ENCODE measurements at places on chromosomes 4 and X.

DNA sequence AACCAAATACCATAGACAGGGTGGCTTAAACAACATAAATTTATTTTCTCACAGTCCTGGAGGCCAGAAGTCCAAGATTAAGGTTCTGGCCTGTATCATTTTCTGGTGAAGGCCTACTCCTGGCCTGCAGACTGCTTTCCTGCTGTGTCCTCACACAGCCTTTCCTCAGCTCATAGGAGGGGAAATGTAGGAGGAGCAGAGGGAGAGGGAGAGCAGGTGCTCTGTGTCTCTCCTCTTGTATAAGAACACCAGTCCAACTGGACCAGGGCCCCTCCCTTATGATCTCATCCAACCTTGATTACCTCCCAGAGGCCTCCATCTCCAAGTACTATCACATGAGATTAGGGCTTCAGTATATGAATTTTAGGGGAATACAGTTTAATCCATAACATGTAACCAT is 34.3 kb downstream of the RAPGEF2 start:
- DNase-seq: no peak

DNA sequence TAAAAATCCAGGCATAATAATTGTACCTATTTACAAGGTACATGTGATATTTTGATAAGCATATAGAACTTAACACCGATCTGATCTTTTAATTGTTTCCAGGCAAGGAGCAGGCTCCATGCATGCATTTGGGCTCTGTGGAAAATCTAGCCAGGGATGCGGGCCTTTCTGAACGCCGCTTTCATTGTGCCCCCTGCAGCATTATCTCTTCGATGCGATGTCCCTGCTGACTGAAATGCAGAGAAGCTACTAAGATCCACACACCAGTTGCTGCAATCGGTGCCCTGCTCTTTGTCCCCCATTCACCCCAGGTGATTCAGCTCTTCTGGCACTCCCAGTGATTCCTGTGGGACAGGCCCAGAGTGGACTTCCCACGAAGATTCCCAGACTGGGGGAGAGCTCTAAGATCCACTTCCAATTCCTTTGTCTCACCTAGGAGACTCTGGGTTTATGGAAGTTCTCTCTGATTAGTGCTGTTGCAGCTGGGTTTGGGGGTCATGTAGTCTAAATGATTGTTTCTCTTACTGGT is 254.3 kb upstream of the AGA start:
- DNase-seq: no peak

GRCh38 chr4:140448830-140449229 is 21.4 kb upstream of the CLGN start:
- no peak for DNase-seq

GRCh38 chr4:149910177-149910576 is 94.5 kb upstream of the IQCM start:
- DNase-seq: no peak

DNA sequence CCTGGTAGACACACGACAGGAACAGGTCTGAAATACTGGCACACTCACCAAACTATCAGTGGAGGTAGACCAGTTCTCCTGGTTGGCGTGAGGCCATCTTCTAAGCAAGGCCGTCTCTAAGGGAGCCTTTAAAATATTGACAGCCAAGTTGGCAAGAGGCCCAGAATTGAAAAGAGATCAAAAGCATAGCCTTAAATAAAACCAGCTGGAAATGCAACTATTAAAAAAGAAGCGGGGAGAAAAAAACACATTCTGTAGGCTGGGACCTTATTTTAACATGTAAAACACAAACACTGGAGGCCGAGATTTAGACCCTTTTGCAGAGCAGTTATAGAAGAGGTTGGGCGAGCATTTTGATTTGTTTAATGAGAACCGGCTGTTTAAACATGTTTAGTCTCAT is 233.0 kb upstream of the CLNK start:
- no peak for DNase-seq

- DNase-seq: no peak
Observed at GRCh38 chr4:99894998-99895397, 771 bp upstream of the LAMTOR3 start.

- no peak for DNase-seq
Observed at GRCh38 chrX:50103176-50103575, 97.6 kb downstream of the AKAP4 start.

- no peak for DNase-seq
Observed at GRCh38 chr4:154961263-154961662, 180.2 kb downstream of the RBM46 start.
